ENCODE measurements at places on chromosomes 5 and 9.

- DNase-seq = no peak
These were observed 23.5 kb downstream of the PTTG1 start for GRCh38 chr5:160445132-160445531.

DNA sequence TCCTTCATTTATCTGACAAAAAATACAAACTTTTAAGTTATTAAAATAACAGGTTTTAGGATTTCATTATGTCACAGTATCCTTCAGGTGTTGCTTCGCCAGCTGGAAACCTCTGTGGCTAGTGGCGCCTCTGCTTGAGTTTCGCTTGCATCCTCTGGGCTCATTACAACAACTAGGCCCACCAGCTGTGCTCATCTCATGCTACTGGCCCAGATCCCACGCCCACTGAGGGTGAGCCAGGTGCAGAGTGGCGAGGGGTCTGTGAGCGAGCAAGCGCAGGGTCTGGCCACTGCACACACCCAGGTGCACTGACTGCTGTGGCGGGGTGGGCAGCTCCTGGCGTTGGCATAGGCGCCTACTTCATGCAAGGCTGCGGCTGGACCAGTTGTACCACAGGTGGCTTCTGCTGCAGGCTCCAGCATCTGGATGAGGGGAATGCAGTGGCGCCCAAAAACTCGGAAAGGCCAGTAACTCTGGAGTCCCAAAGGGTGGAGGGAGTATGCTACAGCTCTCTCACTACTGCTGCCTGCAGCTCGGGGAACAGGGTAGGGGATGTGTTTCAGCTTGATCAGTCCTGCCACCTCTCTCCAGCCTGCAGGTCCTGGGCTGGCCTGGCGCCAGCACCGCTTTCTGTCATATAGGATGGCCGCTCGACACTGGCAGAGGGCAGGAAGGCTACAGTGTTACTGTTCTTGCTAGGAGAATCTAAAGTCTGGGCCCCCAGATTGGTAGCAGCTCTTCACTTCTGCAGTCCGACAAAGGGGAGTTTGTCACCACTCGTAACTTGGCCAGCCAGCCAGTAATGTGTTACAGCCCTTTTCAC, 452.1 kb downstream of the TUSC1 start:
- DNase-seq = no peak

DNA sequence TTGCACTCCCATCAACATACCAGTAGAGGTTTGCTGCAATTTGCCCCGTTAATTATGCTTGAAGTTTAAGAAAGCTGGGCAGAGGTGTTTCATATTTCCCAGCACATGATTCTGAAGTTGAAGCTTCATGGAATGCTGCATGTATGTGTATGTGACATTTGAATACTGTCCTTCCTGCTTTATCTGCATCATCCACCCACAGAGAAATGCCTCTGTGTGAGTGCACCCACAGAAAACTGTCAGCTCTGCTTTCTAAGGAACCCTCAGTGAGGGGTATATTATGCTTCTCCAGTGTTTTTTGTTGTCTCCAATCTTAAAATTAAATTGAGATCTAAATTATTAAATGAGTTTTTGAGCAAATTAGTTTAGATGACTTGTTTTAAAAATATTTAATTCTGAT, 358.1 kb upstream of the PIK3R1 start:
- no peak for DNase-seq

DNA sequence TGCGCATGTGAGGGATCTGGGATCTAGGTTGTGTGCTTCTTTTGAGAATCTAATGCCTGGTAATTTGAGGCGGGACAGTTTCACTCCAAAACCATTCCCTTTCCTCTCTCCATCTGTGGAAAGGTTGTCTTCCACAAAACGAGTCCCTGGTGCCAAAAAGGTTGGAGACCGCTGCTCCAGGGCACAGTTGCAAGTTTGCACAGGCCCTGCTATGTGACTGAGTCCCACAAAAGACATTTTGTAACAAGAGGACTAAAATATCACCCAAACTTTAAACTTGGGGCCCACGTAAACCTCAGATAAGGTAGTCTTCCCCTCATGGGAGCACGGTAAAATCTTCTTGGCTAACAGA, 5.8 kb upstream of the ZNF367 start:
- no peak for DNase-seq

GRCh38 chr9:113979343-113980127, 98.6 kb downstream of the AMBP start:
- no peak for DNase-seq

DNA sequence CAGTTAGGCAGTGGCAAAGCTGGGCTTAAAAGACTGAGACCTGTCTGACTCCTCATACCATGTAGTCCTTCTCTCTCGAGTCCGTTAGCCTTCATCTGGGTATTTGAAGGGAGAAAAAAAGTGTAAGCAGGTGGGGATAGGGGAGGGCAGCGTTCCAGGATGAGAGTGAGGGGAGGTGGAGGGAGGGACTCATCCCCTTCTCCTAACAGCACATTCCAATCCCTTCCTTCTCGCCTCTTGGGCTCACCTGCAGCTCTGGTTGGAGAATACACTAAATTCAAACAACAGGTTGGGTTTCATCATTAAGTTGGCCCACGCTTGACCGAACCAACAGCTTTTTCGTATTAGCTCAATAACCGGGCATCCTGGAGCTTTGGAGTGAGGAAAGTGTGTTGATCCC, 3.6 kb downstream of the NEURL1B start:
- DNase-seq = peak; percentile 43

GRCh38 chr5:149264439-149265067, 7.1 kb upstream of the AFAP1L1 start:
- DNase-seq = peak; percentile 95

DNA sequence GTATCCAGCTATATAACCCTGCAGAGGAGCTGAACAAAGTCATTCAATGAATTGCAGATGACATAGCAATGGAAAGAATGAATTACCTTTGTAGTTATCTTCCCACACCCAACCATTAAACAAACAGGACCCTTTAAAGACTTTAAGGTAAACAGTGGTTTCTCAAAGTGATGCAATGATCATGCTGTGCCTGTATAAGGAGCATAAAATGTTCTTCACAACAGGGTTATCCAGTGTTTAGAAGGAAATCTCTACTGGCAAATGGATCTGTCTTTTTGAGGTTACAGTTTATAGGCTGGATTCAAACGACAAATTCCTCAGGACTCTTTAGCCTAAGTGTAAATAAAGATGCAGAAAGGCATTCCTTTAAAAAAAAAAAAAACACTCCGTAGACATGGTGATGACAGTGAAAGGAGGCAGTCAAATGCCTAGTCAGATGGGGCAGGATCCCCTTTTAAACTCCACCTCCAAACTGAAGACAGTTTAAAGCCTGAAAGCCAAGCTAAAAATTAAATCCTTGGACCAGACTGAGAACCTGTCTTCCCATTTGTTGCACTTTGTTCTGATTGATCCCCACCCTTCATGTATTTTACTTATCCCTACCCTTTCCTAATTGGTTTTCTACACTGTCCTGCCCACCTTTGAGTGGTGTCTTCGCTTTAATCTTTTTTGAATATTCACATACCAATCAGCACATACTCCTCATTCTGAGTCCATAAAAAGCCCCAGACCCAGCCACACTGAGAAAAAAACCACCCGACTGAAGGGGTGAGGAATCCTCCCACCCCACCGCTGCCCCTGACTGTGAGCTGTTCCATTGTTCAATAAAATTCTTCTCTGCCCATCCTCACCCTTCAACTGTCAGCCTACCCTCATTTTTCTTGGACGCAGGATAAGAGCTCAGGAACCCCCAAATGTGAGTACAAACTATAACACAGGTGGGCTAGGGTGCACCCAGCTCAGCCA, 761.3 kb upstream of the DMAC1 start:
- DNase-seq = peak; percentile 61

DNA sequence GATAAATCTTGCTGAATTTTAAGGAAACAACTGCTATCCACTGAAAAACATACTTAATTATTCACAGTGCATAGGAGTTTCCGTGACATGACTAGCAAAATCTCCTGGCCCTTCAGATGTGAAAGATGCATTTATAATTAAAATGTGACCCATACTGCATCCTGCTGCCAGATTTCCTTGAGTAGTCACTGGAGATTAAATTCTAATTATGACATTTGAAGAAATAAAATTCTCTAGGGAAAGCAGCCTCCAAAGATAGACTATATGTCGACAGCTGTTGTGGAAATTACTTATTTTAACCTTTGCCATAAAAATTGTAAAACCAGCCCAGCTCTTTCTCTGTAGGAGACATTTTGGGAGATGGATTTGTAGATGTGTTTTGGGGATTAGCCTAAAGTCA, 193.6 kb upstream of the SMC2 start:
- DNase-seq = no peak

DNA sequence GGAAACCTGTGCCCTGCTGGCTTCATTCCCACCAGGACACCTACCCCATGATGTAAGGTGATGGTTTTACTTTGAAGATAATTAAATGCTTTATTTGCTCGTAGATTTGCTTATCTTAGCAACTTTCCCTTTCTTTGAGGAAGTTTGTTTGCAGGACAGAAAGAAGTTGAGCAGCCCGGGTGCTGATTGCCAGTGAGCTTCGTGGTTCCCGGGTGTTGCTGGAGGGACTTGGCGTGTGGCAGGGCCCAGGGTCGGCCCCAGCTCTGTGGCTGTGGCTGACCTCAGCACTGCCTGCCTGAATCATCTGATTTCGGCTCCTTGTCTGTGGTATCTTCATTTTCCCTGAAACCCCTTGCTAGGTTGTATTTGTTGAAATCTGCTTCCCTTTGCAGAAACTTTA, 8.7 kb downstream of the POMT1 start:
- no peak for DNase-seq

DNA sequence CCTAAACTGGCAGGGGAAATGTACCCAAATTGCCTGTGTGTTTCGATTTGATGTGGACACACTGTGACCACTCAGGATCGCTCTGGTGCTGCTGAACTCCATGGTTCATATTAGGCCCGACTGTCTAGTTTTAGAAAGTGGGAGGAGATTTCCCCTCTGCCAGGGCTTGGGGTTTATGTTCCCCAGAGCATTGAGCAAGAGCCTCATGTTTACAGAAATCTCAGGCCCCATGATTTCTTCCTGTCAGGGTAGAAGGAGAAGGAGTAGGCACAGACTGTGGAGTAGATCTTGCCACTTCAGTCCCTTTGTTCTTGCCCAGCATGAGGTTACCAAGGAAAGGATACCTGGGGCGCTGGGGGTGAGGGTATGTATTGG, 40.8 kb upstream of the GLRX start:
- no peak for DNase-seq

GRCh38 chr9:10855847-10856246, 243.0 kb upstream of the PTPRD start:
- DNase-seq = peak; percentile 76

DNA sequence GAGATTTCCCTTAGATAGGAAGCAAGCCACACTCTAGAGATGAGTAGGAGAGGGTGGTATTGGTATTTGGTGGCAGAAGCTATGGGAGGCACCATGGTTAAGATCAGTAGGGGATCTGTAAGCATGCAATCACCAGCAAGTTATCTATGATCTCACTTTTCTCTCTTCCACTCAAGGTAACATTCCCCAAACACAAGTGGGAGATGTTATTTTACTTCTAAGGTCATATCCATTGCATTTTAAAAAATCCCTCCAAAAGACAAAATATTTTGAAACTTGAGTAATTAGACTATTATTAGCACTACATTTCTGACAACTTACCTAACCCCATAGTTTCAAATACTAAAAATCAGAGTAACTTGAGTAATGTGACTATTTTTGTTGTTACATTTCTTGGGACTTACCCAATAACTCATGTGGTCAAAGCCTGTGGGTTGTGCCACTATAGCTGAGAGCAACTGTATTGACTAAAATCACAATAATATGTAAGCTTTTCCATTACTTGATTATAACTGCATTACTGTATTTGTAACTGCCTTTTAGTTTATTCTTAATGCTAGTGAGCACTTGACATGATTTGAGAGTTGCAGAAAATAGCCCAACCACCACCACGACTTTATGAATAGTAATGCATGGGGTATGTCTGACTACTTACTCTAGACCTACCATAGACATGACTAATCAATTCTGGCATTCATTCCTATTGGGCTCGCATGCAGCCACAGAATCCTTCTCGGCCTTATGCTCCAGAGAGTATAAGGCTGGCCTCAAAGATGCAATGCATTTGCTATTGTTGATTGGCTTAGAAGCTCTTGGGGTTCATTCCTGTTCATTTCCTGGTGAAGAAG, 264.7 kb downstream of the TRIM32 start:
- DNase-seq = no peak

All from GM23338 (cell line).